HTR-8/SVneo (cell line): ENCODE measurements at places on chromosomes 1 and 21.
A peak's percentile ranks its signal among the peaks of the same experiment; 100 is the strongest.

DNA sequence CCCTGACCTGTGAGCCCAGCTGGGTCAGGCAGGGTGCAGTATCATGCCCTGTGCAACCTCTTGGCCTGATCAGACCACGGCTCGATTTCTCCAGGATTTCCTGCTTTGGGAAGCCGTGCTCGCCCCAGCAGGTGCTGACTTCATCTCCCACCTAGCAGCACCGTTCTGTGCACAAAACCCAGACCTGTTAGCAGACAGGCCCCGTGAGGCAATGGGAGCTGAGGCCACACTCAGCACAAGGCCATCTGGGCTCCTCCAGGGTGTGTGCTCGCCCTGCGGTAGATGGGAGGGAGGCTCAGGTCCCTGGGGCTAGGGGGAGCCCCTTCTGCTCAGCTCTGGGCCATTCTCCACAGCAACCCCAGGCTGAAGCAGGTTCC, 29.6 kb downstream of the SLC19A1 start:
- no peak for DNase-seq

GRCh38 chr1:209624558-209625549, 27.4 kb downstream of the LAMB3 start:
- no peak for DNase-seq

- DNase-seq, result no peak
These were observed 27.8 kb upstream of the A3GALT2 start for GRCh38 chr1:33348676-33349080.

- peak; percentile 68 for DNase-seq
These were observed 1.1 kb downstream of the ADGRB2 start for GRCh38 chr1:31762726-31763670.

DNA sequence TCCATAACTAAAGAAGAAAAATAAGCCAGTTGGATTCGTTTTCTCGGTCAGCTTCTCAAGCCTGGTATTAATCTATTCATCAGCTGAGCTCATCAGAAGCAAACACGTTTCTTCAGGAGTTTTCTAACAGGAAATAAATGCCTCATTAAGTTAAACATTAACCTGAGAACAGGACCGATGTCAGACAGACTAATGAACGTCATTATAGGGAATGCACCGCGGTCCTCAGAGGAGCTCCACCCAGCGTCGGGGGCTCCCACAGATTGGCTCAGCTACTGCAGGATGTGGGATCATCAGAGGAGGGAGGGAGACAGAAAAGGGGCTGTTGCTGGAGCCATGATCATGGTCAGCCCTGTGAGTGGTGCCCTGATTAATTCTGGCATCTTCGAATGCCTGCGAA, 615.4 kb downstream of the PTPRU start:
- DNase-seq, result no peak

GRCh38 chr1:115251340-115251748, 86.7 kb downstream of the NGF start:
- DNase-seq, result no peak

DNA sequence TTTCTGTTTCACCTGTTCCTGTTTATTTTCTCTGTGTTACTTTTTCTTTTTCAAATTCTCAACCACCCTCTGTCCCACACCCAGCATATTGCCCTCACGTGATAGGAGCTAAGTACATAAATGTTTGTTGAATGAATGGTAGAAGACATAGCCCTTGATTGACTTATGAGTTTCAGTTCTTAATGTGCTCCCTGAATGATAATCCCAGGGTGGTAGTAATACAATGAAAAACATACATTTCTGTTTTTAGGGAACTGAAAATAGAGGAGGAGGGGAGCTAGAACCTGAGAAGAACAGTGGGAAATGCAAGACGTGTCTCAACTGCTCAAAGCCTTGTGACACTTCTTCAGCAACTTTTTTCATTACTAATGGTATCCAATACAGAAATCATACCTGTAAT, 147.1 kb downstream of the SPATA46 start:
- DNase-seq, result no peak

DNA sequence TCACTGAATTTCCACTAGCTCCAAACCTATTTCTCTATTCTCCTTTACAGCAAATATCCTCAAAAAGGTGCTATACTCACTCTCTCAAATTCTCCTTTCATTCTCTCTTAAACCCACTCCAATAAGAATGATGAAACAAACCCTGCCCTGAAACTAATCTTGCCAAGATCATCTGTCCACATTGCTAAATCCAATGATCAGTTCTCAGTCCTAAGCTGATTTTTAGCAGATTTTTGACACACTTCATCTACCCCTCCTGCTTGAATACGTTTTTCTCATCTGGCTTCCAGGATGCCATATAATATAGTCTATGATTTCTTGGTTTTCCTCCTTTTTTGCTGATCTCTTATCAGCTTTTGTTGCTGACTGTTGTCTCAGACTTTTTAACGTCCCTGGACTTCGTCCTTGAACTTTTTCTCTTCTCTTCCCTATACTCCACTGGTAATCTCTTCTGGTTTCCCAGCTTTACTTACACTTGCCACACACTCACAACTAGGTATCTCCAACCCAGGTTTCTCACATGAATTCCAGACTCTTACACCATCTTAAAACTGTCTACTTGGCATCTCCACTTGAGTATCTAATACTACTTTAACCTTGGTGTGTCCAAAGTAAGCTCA, 35.3 kb downstream of the RERE start:
- no peak for DNase-seq

DNA sequence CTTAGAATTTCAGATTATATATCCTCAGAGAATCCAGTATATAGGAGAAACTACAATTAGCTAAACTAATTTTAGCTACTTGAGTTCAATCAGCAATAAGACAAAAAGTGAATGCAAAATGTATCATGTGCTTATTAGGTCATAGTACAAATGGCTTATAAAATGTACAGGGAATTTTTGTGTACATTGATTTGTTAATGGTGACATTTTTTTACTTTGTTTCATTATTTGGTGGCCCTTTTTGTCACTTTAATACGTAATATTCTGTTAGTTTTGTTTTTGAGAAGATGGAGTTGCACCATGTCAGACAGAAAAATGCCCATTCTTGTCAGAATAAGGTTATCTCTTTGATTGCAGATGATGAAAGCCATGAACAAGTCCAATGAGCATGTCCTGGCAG, 33.6 kb downstream of the CC2D1B start:
- no peak for DNase-seq
